Erythroblast (primary cell): ENCODE measurements at places on chromosomes 6 and 20.

- no peak for DNase-seq
These were observed 609.0 kb downstream of the QKI start for GRCh38 chr6:164023535-164023934.

DNA sequence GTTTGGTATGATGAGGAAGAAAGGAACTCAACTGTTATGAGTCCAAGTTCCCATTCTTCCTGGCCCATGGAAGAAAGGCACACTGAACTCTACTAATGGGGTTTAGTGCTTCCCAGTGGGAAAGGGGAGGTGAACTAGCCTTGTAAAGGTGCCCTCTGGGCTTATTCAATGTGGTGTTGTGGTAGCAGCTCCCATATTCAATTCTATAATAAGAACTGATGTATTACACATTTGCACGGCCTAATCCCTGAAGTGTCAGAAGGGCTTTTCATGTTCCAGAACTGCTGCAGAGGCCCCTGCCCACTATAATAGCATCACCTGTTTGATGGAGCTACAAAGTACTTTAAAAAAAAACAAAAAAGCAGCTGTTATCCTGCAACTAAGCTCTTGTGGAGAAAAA lies 17.1 kb downstream of the PRKN start:
- DNase-seq = no peak

- DNase-seq = no peak
These were observed 17.4 kb downstream of the CHRNA4 start for GRCh38 chr20:63343460-63344445.

DNA sequence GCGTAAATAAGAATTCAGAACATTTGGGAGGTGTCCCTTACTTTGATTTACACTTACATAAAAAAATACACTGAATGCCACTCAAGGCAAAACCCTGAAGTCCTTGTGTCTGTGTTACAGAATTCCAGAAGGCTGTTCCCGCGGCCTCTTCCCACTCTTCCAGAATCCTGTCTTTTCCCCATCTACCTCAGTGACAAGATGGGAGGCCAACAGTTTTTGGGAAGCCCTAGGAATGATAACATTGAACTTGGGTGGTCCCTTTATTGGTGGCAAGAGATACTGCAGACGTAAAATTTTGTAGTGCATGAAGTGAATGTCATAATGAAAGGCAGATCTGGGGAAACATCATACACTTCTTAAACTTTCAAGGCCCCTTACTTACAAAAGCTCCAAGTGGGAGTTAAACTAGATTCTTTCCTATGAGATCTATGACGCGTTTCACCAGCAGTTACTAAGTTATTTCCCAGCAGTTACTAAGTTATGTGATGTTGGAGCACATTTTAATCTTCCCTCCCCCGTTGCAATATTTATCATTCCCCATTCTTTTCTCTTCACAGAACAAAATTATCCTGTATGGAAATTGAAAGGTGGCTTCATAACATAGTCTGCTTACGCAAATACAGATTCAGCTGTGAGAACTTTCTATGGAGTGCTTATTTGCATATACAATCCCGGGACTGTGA lies 79.5 kb downstream of the BCAS1 start:
- DNase-seq = no peak

DNA sequence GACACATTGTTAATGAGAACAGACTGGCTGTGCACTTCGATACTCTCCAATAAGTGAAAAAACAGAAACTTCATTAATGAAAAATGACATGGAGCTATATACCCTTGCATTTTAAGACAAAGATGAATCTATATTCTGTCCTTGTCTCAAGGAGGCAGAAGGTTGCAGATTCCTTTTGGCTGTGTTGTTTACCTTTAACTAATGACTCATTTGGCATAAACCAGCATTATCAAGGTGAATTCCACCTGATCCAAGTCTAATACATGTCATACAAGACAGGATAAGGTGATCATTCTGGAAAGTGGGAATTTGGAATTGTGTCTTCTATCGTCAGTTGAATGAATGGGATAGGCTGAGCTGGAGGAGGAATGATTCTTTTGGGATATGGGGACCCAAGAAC lies 192.9 kb downstream of the PLCB4 start:
- DNase-seq = no peak

- DNase-seq = no peak
These were observed 142.7 kb upstream of the SULF2 start for GRCh38 chr20:47927944-47928343.

DNA sequence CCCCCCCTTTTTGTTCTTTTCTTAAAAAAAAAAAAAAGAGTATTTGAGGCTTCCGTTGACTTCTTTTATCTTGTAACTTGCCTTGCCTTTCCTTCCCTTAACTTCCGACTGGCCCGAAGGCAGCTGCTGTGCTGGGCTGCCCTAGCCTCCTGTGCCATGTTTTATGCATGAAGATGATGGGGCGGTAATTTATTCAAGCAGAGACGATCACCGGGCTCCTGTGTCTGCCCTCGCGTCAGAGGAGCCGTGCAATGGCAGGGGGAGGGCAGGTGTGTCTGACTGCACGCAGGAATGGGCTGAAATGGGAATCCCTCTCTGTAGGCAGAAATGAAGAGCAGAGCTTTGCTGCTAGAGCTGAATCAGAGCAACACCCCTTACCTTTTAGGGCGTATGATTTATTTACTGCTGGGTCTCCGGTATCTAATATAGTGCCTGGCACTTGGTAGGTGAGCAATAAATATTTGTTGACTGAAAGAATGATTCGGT lies 106.3 kb upstream of the RIPOR2 start:
- DNase-seq = peak; percentile 20

DNA sequence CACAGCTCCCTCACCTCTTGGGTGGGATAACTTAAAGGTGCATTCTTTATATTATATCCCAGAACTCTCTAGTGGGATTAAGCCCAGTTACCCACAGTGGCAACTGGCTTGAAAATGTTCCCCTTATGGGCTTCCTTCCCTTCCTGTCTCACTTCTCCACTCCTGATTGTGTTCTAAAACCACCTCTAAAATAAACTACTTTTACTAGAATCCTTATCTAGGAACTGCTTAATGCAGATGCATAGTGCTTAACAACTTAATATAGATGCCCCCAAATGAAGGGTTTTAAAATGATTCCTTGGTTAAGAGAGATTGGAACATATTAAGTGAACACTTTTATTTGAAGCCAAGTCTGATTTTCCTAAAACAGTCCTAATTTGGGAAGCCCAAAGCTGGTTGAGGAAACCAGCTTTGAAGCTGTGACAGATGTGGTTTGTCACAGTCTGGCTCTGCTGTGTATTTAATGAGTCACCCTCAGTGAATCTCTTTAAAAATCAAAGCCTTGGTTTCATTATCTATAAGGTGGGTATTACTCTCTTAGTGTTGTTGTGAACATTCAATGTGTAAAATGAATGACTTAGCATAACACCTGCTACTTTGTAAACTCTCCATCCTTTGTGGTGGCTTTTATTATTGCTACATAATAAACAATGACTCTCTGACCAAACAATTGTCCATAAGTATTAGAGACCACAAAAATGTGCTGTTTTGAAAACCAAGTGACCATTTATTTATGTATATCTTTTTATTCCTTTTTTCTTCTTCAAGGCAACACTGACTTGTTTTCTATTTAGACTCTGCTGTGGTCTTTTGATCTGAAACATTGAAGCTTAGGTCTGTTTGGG lies 24.4 kb downstream of the PLCB1 start:
- no peak for DNase-seq

DNA sequence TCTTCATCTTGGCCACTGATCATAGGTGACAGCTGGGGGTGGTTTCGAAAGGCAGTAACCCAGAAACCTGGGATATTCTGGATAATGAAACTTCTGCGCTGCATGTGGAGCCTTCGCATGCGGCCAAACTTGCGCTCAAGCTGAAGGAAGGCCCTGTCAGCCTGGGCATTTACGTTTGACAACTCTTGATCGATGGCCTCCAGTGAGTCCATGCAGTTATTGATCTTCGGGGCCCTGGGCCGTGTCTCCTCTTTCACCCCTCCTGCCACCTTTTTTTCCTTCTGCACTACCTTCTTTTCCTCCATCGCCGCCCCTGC lies 729 bp downstream of the TSPYL4 start:
- DNase-seq = no peak

- no peak for DNase-seq
These were observed 77.8 kb downstream of the RREB1 start for GRCh38 chr6:7185561-7185960.

DNA sequence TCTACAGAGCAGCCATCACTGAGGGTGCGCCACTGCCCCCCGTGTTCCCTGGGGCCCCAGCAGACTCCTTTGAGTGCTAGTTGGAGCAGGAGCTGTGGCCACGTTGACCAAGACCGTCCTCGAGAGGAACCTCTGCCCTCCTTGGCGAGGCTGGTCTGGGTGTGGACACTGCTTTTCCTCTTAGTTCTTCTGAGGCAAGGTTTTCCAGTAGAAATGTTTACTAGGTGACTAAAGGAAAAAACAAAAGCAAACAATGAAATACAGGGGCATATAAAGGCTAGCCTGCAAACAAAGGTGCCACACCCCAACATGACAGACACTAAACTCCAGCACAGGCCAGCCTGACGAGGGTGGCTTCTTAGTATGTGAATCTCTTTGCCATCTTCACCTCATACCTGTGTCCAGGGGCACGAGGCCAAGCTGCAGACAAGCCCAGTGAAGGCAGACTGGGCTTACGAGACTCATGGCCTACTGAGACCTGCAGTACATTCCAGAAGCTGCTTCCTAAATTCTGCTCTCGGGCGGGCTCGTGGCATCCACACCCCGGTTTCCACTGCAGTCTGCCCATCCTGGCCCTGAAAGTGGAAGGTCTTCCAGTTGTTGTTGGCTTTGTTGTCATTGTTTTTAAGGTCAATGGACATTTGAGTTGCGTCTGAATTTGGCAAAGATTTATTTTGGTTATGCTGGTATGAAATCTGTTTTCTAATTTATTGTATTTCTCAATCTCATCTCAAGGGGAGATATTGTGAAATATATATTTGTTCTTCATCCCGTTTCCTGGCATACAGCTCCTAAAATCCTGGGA lies 39.2 kb downstream of the FAM50B start:
- no peak for DNase-seq

- no peak for DNase-seq
These were observed 128.9 kb downstream of the CLIC5 start for GRCh38 chr6:45886776-45887175.

GRCh38 chr6:28707387-28708282 lies 182.0 kb downstream of the GPX5 start:
- DNase-seq = no peak

- DNase-seq = no peak
These were observed 74.9 kb upstream of the TOX2 start for GRCh38 chr20:43839793-43840199.

- DNase-seq = no peak
These were observed 25.0 kb downstream of the DDO start for GRCh38 chr6:110390404-110390803.

GRCh38 chr6:128307671-128308070 lies 212.7 kb downstream of the PTPRK start:
- no peak for DNase-seq

DNA sequence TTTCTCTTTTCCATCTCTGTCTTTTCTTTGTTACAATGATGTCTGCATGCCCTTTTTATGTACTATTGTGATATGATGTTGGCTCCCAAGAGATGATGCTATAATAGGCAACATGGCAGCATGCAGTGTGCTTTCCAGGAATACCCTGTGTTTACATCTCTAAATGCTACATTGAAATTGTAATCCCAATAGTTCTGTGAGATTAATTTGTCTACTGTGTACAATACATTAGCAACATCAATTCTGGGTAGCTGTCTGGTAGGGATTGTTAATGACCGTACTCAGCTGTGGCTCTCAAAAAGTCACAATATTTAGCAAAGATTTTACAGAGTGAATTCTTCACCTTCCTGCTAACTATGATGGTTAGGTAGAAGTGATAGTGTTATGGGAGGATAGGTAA lies 225.6 kb upstream of the MMS22L start:
- no peak for DNase-seq

DNA sequence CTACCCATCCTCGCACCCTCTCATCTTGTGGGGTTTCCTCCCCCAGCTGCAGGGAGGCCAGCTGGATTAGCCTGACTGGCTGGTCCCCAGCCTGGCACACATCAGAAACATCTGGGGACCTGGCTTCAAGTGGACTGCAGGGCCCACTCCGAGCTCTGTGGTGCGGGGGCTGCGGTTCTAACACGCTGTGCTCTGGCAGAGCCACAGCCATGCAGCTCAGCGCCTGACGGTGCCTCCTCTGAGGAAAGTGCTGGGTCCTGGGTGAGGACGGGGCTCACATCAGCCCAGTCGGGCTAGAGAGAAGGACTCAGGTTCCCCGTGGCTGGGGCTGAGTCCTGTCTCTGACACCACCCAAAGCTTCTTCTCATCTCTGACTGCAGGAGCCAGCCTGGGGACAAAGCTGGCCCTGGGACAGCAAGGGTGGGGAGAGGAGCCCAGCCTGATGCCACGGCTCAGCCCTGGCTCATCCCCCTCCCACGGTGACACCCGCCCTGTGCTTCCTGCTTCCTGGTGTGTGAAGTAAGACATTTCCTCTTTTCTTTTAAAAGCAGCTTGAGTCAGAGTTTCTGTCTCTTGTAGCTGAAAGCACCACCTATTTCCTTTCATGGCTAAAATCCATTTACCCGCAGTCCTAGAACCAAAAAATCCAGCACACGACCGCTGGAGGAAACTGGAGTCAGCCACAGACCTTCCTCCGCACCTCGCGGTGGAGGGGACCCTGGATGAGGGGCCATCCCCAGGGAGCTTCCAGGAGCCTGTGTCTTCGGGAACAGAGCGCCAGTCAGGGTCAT lies 127.4 kb upstream of the AFDN start:
- DNase-seq = no peak

GRCh38 chr6:138098306-138098705 lies 8.9 kb downstream of the PERP start:
- no peak for DNase-seq

DNA sequence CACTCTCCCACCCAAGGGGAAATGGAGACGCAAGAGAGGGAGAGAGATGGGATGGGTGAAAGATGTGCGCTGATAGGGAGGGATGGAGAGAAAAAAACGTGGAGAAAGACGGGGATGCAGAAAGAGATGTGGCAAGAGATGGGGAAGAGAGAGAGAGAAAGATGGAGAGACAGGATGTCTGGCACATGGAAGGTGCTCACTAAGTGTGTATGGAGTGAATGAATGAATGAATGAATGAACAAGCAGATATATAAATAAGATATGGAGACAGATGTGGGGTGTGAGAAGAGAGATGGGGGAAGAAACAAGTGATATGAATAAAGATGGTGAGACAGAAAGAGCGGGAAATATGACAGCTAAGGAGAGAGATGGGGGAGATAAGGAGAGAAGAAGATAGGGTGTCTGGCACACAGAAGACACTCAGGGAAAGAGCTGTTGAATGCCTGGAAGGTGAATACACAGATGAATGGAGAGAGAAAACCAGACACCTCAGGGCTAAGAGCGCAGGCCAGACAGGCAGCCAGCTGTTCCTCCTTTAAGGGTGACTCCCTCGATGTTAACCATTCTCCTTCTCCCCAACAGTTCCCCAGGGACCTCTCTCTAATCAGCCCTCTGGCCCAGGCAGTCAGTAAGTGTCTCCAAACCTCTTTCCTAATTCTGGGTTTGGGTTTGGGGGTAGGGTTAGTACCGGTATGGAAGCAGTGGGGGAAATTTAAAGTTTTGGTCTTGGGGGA lies 754 bp downstream of the TNF start:
- DNase-seq = no peak
